ENCODE measurements at places on chromosomes 11 and 22.

DNA sequence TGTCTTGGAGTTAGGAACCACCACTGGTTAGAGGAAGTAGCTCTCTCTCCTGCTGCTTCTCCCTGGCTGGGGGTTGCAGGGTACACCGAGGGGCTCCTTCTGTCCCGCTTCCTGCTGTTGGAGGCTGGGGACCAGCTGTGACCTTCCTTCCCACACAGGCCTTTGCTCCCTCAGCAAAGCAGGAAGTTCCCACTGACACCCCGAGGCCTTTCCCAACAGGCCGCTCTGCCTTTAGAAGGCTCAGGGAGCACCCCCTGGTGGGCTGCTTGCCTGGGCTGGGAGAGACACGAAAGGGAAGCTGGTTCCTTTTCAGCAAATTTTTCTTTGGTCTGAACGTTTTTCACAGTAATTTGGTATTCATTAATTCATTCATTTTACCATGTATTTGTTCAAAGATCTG, 527.9 kb upstream of the B3GAT1 start:
- no peaks in the 10 kb centered on the region for H3K36me3 ChIP-seq
- H3K27me3 ChIP-seq, result no peaks in the 10 kb centered on the region

DNA sequence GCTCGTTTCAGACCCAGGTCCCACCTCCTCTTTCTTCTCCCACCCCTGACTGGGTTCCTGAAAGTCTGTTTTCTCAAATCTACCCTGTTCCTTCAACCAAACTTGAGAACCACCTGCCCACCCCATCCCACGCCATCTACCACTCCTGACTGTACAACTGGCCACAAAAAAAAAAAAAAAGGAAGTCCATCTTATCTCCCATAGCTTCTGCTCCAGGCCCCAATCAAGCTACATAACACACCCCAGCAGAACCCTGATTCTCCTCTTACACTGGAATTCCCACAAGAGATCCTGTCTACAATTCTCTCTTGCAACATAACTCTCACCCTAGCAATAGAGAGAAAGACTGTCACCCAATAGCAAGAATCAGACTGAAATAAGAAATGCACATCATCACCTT, 39.2 kb upstream of the CHST1 start:
- H3K27ac ChIP-seq, result no peak overlapping the region
- DNase-seq, result no peak
- no peaks in the 10 kb centered on the region for H3K27me3 ChIP-seq
- H3K36me3 ChIP-seq, result no peaks in the 10 kb centered on the region
- no peaks in the 10 kb centered on the region for H3K4me1 ChIP-seq

DNA sequence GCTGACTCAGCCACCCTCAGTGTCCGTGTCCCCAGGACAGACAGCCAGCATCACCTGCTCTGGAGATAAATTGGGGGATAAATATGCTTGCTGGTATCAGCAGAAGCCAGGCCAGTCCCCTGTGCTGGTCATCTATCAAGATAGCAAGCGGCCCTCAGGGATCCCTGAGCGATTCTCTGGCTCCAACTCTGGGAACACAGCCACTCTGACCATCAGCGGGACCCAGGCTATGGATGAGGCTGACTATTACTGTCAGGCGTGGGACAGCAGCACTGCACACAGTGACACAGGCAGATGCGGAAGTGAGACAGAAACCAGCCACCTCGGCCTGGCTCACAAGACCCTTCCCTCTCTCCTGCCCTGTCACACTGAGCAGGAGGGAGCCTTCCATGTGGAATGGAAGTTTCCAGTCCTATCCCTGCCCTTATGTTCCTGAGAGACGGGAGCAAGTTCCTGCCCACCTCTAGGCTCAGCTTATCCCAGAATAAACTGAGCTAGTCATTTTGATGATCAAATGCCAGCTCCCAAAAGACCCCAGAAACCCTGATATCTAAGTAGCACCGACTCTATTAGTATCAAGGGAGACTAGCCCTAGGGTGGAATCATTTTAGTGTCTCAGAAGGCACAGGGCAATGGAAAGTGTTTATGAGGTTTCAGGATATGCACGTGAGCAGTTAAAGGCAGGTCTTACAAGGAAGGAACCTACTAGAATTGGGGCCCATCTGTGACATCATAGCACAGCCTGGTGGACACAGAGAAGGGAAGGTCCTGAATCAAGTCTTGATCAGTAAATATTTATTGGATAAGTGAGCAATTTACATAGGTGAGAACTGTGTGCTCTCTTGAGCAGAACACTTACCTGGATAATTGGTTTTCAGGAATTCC, 6.3 kb upstream of the IGLL5 start:
- H3K27ac ChIP-seq, result peak overlapping the region; percentile 98
- peak overlapping the region; percentile 71 for H3K4me3 ChIP-seq
- DNase-seq, result peak; percentile 39
- H3K27me3 ChIP-seq, result no peaks in the 10 kb centered on the region

DNA sequence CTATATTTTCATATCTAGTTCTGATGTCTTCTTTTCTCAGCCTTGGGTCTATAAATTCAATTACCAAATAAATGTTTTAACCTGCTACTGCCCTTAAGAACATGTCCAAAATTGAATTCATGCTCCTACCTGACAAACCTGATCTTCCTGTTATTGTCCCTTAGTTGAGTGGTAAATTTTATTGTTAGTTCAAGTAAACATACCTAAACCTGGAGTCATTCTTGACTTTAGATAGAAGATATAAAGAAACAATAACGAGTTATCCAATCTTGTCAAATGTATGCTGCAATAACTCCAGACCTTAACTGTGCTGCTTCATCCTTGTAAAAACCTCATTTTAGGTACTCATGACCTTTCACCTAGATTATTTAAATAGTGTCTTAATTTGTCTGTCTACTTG, 34.6 kb upstream of the SC5D start:
- H3K4me3 ChIP-seq, result no peak overlapping the region
- H3K36me3 ChIP-seq, result no peaks in the 10 kb centered on the region
- no peak overlapping the region for H3K27ac ChIP-seq
- H3K27me3 ChIP-seq, result no peaks in the 10 kb centered on the region

DNA sequence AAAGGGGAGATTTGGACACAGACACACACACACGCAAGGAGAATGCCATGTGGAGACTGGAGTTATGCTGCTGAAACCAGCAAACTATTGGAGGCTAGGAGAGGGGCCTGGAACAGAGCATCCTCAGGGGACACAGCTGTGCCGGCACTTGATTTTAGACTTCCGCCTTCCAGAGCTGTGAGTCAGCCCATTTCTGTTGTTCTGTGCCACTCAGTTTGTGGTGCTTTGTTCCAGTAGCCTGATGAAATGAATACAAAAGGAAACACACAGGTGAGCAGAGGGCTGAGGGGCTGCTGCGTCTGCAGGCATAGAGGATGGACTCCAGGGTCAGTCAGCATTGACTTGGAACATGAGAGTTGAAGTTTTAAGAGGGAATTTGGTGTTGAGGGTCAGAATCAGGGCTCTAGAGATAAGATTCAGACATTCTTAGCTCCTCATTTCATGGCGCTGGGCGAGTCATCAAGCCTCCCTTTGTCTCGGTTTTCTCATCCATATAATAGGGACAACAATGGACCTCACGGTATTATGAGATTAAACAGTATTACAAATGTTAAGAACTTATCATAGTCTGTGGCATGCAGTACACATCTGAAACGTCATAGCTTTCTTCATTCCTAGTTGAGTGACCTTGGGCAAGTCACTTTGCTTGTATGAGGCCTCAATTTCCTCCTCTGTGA, 191.0 kb downstream of the MIAT start:
- H3K27ac ChIP-seq, result no peak overlapping the region
- no peaks in the 10 kb centered on the region for H3K36me3 ChIP-seq
- no peak for DNase-seq
- no peak overlapping the region for H3K4me3 ChIP-seq

GRCh38 chr11:131579932-131580387, 209.5 kb downstream of the NTM start:
- H3K27me3 ChIP-seq, result no peaks in the 10 kb centered on the region
- no peaks in the 10 kb centered on the region for H3K4me1 ChIP-seq
- H3K4me3 ChIP-seq, result no peak overlapping the region
- no peak overlapping the region for H3K27ac ChIP-seq
- no peaks in the 10 kb centered on the region for H3K36me3 ChIP-seq
- DNase-seq, result no peak

DNA sequence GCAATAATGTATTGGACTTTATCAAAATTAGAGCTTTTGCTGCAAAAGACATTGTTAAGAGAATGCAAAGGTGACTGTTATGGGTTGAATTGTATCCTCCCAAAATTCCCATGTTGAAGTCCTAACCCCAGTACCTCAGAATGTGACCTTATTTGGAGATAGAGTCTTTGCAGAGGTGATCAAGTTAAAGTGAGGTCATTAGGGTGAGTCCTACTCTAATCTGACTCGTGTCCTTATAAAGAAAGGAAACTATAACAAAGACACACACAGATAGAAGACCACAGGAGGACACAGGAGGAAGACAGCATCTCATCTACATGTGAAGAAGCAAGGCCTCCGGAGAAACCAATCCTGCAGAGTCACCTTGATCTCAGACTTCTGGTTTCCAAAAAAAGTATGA, 1011.2 kb downstream of the TBC1D22A start:
- no peak overlapping the region for H3K4me3 ChIP-seq
- H3K27me3 ChIP-seq, result no peaks in the 10 kb centered on the region
- H3K4me1 ChIP-seq, result no peaks in the 10 kb centered on the region

GRCh38 chr11:76376746-76377558, 4.0 kb downstream of the THAP12 start:
- H3K36me3 ChIP-seq, result no peaks in the 10 kb centered on the region
- DNase-seq, result peak; percentile 26
- H3K4me3 ChIP-seq, result no peak overlapping the region
- peaks cover 25% of the 10 kb centered on the region for H3K4me1 ChIP-seq
- H3K27me3 ChIP-seq, result no peaks in the 10 kb centered on the region
- no peak overlapping the region for H3K27ac ChIP-seq

- H3K4me3 ChIP-seq, result no peak overlapping the region
- no peak for DNase-seq
- H3K27me3 ChIP-seq, result no peaks in the 10 kb centered on the region
- H3K36me3 ChIP-seq, result no peaks in the 10 kb centered on the region
Observed at GRCh38 chr11:102719620-102720277, 5.0 kb downstream of the MMP8 start.

DNA sequence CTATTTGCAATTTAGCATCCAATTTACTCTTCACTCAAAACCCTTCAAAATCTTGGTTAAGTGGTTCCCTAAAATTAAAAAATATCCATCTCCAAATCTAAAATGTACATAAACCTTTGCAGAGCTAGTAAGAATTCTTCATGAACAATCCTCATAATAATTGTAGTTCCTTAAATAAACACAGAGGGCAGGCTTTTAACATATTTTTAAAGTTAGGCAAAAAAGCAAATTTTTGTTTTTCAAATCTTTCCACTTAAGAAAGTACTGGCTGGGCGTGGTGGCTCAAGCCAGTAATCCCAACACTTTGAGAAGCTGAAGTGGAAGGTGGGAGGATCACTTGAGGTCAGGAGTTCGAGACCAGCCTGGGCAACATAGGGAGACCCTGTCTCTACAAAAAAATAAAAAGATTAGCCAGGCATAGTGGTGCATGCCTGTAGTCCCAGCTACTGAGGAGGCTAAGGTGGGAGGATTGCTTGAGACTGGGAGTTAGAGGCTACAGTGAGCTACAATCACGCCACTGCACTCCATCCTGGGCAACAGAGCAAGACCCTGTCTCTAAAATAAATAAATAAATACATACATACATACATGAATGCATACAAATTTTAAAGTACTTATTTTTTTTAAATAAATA, 25.1 kb upstream of the PLAAT3 start:
- DNase-seq, result peak; percentile 44
- no peaks in the 10 kb centered on the region for H3K4me1 ChIP-seq
- H3K27me3 ChIP-seq, result no peaks in the 10 kb centered on the region
- no peak overlapping the region for H3K27ac ChIP-seq

DNA sequence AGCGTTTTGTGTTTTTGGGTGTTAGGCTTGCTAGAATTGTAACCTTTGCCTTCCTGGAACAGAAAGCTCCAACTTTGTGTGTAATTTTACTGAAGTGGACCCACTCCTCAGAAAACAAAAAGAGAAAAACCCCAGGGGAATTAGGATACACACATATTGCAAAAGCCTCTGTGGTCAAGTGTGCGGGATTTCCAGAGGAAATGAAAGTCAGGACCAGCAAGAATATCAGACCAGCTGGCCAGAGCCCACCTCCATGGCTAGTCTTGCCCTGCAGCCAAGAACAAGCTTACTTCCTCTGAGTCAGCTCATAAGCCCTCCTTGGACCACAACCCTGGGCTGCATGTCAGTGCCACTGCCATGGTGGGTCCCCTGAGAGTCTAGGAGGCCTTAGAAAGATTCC, 37.0 kb upstream of the FTH1 start:
- no peak overlapping the region for H3K4me3 ChIP-seq
- H3K27me3 ChIP-seq, result peaks cover 8% of the 10 kb centered on the region
- DNase-seq, result no peak
- no peaks in the 10 kb centered on the region for H3K4me1 ChIP-seq
- H3K36me3 ChIP-seq, result no peaks in the 10 kb centered on the region
- H3K27ac ChIP-seq, result no peak overlapping the region
